Stimulated activated CD8-positive, alpha-beta memory T cell treated with anti-CD3 and anti-CD28 coated beads, Interleukin-7, amount 100 ng/mL, for 1 hour (primary cell): ENCODE measurements at places on chromosomes 5 and 9.

GRCh38 chr5:157076558-157076957, 17.6 kb upstream of the HAVCR1 start:
- no peak for DNase-seq

DNA sequence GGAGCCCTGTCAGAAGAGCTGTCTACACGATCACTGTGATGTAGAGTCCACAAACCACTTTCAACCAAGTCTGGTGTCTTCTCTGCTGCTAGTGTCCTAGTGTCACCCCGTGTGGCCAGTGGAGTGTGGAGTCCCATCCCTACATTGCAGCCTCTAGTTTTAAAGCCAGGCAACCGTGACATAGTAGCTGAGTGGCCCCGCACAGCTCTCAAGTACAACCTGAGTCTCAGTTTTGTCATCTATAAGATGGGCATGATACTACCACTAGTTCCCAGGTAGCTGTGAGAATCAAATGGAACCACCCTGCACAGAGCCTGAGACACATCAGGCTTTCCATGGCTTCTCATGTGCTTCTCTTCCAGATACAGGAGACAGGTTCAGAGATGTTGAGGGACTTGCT, 43.2 kb upstream of the AKNA start:
- DNase-seq: no peak

DNA sequence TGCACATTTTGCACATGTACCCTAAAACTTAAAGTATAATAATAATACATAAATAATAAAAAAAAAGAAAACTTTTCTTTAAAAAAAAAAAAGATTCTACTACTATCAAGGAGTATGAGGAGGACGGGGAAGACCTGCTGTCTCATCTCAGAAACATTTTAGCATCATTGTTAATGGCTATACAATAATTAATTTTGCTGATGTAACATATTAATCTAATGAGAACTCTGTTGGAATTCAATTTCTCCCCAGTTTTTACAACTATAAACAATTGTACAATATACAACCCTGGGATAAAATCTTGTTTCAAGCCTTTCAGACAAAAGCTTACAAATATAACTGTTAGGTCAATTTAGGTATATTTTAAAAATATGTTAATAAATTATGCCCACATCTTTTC, 139.0 kb upstream of the GRIN3A start:
- DNase-seq: no peak

GRCh38 chr5:133412661-133413060, 199.7 kb downstream of the FSTL4 start:
- no peak for DNase-seq

GRCh38 chr9:126381195-126381594, 54.6 kb downstream of the MVB12B start:
- DNase-seq: no peak

DNA sequence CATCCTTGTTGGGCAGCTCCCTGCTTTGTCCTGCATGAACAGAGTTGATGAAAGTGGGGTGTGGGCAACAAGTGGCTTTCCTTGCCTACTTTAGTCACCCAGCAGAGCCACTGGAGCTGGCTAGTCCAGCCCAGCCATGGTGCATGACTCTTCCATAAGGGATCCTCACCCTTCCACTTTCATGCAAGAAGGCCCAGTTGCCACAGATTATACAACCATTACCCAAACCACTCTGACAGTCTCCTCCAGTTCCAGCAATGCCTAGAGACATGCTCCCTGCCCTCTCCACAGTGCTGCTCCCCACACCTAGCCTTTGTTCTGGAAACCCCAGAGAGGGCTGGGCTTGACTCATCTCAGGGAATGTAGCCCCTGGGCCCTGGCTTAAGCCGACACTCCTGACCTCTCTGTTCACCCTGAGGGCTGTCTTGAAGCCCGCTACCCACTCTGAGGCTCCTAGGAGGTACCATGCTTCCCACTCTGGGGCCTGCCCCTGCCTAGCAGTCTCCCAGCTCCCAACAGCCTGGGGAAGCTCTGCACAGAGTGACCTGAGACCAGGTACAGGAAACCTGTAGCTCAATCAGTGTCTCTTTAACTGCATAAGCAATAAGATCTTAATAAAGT, 3.9 kb downstream of the SLC35A4 start:
- no peak for DNase-seq

DNA sequence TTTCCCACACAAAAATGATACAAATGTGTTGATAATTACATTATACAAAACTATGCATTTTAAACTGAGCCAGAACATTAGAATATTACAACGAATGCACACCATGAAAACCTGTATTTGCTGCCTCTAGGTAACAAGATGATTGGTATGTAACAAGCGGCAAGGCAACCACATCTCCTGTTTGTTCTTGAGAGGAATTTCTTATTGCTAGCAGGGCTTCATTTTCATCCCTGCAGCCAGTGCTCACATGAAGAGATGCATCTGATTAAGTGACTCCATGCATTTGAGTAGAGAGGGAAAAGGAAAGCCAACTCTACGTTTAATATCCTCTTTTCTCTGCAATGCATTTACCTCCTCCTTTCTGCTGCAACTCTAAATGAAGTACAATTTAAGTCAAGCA, 36.6 kb downstream of the FRMD3 start:
- DNase-seq: no peak

- DNase-seq: no peak
Measured at GRCh38 chr5:130138406-130139045, 234.3 kb downstream of the CHSY3 start.

GRCh38 chr5:180389252-180390101, 36.3 kb upstream of the GFPT2 start:
- DNase-seq: no peak
